ENCODE measurements at places on chromosomes 2 and 18.

DNA sequence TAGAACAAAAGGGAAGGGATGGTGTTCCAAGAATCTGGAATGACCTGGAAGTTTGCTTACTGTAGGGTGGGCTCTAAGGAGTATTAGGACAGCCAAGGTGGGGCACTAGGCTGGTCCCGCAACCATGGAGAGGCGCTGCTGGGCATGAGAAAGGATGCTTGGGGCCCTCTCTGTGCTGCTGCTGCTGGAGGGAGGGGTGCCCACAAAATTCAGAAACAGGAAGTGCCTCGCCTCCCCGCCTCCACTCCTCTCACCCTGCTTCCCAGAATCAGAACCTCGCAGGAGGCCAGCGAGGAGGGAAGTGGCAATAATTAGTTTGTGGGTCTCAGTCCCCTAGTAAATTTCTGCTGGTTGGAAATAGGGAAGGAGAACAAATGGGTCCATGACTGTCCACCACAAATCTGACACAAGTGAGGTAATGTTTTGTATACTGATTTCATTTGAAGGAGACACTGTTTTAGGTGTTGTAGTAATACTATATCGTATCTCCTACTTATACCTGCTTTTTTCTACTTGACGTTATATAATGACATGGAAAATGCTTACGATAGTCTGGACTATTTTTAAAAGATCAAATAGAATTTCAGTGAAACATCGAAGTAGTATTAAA, 7.9 kb upstream of the PDCL3 start:
- DNase-seq = no peak

GRCh38 chr2:74789271-74789670, 44.7 kb upstream of the HK2 start:
- no peak for DNase-seq

- DNase-seq = no peak
These were observed 61.4 kb upstream of the KIF5C start for GRCh38 chr2:148813603-148814065.

- DNase-seq = no peak
These were observed 20.8 kb downstream of the CCDC85A start for GRCh38 chr2:56204556-56204955.

DNA sequence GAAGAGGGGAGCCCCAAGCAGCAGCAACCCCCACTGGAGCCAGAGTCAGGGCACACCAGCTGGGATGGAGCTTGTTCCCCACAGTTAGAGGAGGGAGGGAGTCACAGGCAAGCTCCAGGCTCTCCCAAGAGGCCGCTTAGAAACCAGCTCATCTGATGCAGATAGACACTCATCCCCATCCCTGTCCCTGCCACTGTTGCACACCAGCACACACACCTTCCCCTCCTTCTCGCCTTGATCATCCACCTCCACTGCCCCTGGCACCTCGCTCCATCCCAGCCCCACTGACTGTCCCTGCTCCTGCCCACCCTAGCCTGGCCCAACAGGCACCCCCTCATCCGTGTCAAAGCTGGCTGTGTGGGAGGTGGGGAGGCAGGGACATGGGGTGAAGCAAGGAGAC, 1.5 kb upstream of the RUFY4 start:
- no peak for DNase-seq

DNA sequence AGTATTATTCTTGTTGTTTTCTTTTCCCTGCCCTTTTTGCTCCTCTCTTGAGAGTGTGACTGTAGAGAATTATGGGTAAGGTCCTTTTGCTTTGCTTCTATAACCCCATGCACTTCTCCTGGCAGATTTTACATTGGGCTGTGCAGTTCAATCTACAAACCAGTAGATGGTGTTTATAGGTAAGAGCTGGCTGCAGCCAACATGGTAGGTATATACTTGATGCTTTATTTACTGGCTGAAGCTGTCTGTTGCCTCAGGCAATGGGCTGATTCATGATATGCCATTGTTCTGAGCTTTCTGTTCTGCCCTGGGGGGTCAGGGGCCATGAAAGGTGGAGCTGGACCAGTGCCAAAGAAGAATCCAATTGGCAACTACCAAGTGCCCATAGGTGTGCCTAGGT, 48.3 kb upstream of the MYL1 start:
- DNase-seq = no peak

DNA sequence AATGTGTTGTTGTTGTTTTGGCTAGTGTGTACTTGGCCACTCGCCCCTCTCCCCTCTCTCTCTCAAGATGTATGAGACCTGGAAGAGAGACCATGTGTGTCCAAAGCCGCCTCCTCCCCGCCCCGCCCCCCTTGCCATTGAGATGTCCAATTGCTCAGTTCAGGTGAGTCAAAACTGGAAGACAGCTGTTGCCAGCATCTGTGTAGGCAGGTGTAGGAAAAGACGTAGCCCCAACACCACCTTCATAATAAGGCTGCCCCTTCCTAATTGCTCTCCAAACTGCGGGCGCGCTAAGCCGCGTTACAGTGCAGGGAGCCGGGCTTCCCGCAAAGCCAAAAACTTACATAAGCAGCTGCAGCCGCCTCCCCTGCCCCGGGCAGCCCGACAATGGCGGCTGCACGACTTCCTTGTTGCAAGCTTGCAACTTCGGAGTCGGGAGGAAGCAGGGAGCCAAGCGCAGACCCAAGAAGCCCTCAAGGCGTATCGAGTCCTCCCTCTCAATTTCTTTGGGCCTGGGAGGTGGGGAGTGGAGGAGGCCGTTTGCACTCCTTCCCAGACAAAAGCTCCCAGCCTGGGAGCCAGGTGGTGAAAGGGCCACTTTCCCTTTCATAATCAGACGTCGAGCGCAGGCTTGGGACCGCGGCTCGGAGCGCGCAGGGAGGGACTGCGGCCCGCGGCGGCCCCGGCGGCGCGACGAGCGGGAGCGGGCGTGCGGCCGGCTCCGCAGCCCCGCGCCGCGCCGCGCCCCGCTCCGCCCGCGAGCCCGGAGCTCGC, 882 bp downstream of the ZBTB14 start:
- DNase-seq = peak; percentile 74

- DNase-seq = no peak
These were observed 872.0 kb upstream of the CNTNAP5 start for GRCh38 chr2:123153041-123153440.

GRCh38 chr18:62702259-62702658, 13.1 kb upstream of the PHLPP1 start:
- no peak for DNase-seq

GRCh38 chr2:102424754-102425153, 1.8 kb downstream of the IL18RAP start:
- no peak for DNase-seq
